ENCODE measurements at places on chromosomes 4 and X. TPM values are rescaled to one million over a fixed set of nuclear protein-coding genes. Genes with fewer than 3 reads are reported as not detected.

DNA sequence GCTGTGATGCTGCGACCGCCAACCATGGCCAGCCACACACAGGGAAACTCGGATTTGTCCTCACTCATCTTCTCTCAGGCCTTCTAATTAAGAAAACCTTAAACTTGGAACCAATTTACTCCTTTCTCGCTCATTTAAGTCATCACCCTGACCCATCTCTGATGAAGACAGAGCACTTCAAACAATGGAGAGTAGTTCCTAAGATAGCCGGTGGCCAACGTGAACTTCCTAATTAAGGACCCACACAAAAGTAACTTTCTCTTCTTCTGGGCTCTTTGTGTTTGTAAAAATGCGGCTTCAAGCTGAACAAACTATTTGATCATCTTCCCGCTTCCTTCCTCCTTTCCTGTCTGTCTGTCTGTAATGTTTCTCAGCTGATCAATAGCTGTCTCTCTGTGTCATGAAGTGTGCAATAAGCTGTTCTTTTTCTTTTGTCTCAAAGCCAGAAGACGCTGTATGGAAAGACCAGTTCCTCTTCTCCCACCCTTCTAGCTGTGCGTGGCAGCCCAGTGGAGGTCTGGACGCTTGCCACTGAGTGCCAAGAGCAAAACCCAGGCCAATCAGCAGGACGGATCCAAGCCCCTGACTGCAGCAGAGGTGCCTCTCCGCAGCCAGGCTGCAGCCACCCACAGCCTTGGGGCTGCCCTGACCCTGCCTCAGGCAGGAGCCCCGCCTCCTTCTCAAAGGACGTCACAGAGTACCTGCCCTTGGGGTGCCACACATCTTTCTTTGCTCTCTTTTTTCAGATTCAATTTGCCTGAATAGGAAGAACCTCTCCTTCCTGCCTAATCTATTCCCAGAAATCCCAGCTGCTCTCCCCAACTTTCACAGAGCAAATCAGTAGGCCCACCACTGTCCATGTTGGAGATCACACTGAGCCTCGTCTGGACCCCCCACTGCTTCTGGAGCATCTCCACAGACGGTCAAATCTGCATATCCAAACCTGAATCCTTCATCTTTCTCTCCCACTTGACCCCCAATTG is 59.3 kb downstream of the MAML3 start:
- peak; percentile 83 for DNase-seq

DNA sequence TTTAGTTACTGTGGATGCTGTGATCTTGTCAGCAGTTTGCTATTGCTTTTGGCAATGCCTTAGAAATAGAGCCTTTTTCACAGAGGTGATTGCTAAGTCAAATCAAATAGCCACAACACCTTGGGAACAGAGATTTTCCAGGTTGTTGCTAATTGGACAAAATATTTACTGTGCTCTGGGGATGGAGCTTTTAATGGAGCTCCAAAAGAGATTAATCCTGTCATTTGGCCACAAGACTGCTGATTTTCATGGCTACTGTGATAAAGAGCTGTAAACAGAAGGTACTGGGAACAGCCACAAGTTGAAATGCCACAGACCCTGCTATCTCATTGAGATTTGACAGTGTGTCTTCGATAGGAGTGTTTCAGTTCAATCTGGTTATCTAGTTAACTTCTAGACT is 1715.2 kb upstream of the ADGRL3 start:
- no peak for DNase-seq

DNA sequence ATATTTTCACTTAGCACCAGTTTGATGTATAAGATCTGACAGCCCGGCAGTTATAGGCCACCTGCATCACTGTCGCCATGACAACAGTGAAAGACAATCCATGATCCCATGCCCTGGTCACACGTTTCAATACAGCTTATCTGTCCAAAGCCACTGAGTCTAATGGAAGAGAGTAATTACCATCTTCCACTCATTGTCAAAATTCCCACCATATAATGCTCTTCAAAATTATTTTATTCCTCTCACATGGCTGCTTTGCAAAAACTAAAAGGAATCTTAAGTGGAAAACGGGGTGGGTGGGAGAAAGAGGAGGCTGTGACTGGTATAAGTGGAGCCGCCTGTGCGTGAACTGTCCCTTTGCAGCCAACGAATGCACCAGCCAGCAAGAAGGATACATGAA is 44.2 kb downstream of the MAML3 start:
- DNase-seq = no peak

- peak; percentile 82 for DNase-seq
These were observed 191.4 kb downstream of the SPRY1 start for GRCh38 chr4:123587983-123588494.

The PACRGL gene
- 14.1 TPM for total RNA-seq

DNA sequence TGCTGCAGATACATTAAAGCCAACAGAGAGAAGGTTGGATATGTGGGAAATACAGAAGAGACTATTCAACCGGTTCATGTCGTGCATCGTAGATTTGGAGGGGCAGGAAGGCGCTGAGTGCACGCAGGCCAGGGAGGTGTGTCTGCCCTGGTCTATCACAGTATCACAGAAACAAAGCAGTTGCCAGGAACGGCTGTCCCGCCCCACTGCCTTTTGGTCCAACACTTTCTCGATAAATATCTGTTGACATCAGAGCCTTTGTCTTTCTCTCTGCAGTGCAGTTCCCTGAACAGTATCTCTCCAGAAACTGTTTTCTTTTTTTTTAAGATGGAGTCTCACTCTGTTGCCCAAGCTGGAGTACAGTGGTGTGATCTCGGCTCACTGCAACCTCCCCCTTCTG is 151.1 kb upstream of the BCOR start:
- DNase-seq = no peak

The ZMAT1 gene
- total RNA-seq = 3.6 TPM

The YIPF7 gene
- not detected for total RNA-seq

GRCh38 chr4:44186096-44186849 is 262.3 kb downstream of the KCTD8 start:
- DNase-seq = no peak

The MID1 gene
- 48.8 TPM for total RNA-seq

The ATP2B3 gene
- not detected for total RNA-seq

The MOB1B gene
- 12.2 TPM for total RNA-seq

GRCh38 chr4:108345862-108346817 is 177.4 kb upstream of the LEF1 start:
- DNase-seq = no peak

The PAK3 gene
- 0.38 TPM for total RNA-seq

DNA sequence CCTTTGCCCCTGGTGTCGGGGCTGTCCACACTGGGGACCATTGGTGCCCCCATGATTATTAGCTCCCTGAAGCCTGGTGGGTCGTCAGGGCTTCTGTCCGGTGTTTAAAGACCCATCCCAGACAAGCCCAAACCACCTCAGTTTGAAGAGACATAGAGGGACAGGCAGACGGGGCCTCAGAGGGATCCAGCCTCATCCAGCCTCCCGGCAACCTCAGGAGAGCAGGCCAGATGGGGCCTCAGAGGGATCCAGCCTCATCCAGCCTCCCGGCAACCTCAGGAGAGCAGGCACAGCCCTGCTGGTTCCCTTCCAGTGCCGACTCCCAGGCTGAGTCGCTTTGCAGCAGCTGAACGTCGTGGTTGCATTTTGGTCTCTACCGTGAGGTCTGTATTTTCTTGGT is 32.1 kb downstream of the PIGG start:
- no peak for DNase-seq

The ETNPPL gene
- not detected for total RNA-seq

DNA sequence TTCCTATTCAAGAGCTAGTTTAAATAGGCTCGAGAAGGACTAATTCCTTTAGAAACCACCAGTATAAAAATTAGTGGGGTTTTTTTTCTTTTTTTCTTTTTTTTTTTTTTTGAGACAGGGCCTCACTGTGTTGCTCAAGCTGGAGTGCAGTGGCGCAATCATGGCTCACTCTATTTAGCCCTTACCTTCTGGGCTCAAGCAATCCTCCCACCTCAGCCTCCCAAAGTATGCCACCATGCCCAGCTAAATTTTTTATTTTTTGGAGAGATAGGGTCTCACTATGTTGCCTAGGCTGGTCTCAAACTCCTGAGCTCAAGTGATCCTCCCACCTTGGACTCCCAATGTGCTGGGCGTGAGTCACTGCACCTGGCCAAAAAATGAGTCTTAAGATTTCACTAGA is 52.8 kb downstream of the APOO start:
- DNase-seq = no peak

DNA sequence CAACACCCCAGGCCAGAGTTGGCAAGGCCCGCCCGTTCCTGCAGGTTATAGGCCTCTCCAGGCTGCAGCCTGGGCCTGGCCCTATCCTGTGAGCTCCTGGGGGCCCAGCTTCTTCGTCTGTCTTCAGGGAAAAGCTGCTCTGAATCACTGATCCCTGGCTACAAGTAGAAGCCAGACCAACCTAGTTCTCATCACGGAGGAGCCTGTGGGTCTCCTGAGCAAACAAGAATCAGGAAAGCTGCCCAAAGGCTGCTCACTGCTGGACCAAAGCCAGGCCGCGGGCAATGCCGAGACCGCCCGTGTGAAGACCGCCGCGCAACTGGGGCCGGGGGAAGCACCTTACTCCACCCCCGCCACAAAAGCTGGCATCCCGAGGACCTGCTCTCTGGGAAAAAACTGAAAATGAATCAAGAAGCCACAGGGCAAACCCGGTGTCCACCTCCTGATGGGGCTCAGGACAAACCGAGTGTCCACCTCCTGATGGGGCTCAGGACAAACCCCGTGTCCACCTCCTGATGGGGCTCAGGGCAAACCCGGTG is 12.8 kb downstream of the CTBP1 start:
- no peak for DNase-seq

The TEC gene
- 3.4 TPM for total RNA-seq

The XAGE2 gene
- not detected for total RNA-seq

The NPNT gene
- total RNA-seq = 16.9 TPM

GRCh38 chr4:175813204-175813603 is 1.1 kb upstream of the GPM6A start:
- DNase-seq = no peak

The ADH7 gene
- not detected for total RNA-seq

The HPGDS gene
- total RNA-seq = 6.3 TPM

The PLP1 gene
- total RNA-seq = 4.9 TPM

DNA sequence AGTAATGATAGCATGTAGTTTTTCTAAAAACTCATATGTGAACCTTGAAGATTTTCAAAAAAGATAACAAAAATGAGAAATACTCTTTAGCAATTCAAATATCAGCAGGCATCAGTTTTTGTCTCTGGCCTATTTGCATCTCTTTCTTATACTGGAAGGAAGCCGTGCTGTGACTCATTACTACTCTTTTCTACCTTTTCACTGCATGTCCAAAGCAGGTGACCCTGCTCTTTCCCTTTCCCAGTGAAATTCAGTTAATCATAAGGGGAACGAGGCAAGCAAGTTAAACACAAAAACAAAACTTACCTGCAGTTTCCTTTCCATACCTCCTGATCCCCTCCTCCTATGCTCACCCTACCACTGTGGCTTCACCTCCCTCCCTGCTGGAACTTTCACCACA is 9.3 kb downstream of the SPATA4 start:
- DNase-seq = no peak

DNA sequence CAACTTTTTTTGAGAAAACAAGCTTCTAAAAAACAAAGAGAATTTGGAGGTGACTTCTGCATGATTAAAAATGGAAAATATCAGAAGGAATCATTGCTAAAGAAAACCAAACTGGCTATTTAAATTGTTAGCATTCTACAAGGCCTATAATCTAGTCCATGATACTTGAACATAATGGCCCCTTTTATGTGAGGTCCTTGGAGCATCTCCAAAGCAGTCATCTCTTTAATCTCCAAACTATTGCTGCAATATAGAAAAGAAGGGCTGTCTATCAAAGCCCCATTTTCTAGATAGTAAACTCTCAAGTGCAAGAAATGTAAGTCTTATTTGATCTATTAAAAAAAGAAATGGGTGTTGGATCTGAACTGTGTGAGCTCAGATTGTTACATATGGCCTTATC is 615.1 kb downstream of the CENPC start:
- DNase-seq = no peak

The PAGE5 gene
- total RNA-seq = not detected

DNA sequence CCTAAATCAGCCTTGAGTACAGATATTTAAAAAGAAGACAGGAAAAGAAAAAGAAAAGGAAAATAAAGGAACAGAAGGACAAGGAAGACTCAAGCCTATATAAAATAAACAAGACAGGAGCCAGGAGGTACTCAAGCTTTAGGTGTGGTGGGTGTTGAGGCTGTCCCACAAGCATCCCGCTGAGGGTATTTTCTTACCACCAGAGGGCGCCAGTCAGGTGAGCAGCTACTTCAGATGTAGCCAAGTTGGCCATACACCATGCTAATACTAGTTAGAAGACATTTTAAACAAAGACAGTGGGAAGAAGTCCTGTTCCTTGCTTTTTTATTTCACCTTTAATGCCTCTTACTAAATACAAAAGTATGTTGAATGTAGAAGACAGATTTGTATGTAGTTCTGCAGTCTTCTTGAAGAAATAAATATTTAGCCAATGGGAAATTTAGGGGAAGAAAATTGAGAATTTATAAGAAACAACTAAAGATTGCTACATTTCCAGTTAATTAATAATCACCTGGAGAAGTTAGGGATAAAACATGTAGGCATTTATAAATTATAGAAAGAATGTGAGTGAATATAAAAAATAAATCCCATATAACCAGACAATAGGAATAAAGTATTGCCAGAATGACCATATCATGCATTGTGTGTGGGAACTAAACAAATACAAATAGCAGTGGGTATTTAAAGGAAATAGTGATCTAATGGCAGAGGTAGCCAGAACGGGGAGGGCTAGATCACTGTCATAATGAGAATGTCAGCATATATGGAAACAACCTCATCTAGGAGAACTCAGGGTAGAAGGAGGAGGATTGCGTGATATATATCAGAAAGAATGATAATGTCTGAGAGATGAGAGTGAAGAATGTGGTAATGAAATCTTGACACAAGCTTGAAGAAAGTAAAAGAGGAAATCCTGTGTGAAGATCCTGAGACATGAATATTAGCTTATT is 71.0 kb downstream of the MTHFD2L start:
- peak; percentile 78 for DNase-seq
